SJSA1 (cell line): ENCODE measurements at places on chromosomes 2 and 18. TPM values are rescaled to one million over a fixed set of nuclear protein-coding genes. Genes with fewer than 3 reads are reported as not detected.

CPLX4 gene
- total RNA-seq, result not detected in 2 replicates

SLC25A52 gene
- total RNA-seq, result not detected in 2 replicates

UGT1A5 gene
- total RNA-seq, result not detected in 2 replicates

GALNT3 gene
- total RNA-seq, result 2.2 TPM in 1 of 2 replicates, not detected in the other

DNA sequence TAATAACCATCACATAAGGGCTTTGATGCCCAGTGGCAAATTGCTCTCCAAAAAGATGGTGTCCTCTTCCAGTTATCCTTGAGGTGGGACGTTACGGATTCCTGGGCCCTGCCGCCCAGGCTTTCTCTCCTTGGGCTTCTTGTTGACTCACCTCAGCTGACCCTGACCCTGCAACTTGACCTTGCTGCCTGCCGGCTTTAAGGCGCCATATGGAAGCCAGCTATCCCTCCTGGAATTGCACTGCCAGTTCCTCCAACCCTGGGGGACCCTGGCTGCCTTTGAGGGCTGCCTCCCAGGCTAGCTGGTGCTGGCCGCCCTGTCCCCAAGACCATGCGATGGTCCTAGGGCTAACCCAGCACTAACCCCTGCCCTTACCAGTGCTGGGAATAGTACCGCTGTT, 28.3 kb upstream of the B3GNT7 start:
- no peaks in the 10 kb centered on the region for H3K36me3 ChIP-seq
- no peak overlapping the region for H3K27ac ChIP-seq
- H3K27me3 ChIP-seq, result no peaks in the 10 kb centered on the region
- peaks cover 17% of the 10 kb centered on the region for H3K4me1 ChIP-seq
- DNase-seq, result no peak

DNA sequence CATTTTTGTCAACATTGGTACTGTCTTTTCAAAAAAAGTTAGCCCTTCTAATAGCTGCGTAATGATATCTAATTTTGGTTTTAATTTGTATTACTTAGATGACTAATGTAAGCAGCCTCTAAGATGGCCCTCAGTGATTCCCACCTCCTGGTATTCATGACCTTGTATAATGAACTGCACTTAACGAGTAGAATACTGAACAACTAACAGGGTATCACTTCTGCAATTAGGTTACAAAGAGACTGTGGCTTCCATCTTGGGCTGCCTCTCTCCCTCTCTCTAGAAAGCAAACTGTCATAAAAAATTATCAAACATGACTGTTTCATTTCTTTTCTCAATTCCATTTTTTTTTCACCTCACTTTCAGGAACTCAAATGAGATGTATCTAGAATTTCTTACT, 120.9 kb downstream of the RNF152 start:
- no peak overlapping the region for H3K27ac ChIP-seq
- no peaks in the 10 kb centered on the region for H3K4me1 ChIP-seq
- DNase-seq, result no peak
- no peaks in the 10 kb centered on the region for H3K27me3 ChIP-seq
- H3K36me3 ChIP-seq, result no peaks in the 10 kb centered on the region
- no peak overlapping the region for H3K4me3 ChIP-seq

GRCh38 chr2:70690846-70691245, 77.2 kb downstream of the ADD2 start:
- no peaks in the 10 kb centered on the region for H3K36me3 ChIP-seq
- no peak overlapping the region for H3K4me3 ChIP-seq
- no peak for DNase-seq
- no peaks in the 10 kb centered on the region for H3K27me3 ChIP-seq

GRCh38 chr18:67517444-67517765, 885 bp upstream of the DSEL start:
- peaks cover 7% of the 10 kb centered on the region for H3K4me1 ChIP-seq
- H3K27me3 ChIP-seq, result no peaks in the 10 kb centered on the region

DNA sequence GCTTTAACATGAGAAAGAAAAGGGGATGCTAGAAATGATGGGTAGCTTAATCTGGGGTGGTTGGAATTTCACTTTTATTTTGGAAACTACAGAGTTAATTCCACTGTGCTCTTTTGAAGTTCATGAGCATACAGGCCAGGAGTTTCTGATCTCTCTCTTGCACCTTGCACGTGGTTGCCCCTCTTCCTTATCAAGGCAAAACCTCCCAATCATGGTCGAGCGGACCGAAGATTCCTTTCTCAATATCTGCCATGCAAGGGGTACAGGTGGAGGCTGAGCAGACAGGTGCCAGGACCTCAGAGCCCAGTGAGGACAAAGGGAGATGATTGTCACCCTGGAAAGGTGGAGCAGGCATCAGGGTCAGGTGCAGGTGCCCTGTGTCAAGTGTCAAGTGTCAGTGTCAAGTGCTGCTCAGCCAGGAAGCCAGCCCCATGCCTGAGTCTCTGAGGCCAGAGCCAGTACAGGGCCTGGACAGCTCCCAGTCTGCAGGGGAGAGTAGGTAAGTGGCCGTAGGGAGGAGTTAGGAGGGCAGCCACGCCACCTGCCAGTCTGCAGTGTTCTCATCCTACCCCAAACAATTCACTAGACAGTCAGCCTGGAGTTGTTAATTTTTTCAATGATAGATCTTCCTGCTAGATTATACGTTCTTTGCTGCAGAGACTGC, 42.2 kb downstream of the LPIN1 start:
- no peaks in the 10 kb centered on the region for H3K27me3 ChIP-seq
- H3K27ac ChIP-seq, result no peak overlapping the region
- H3K4me1 ChIP-seq, result peaks cover 5% of the 10 kb centered on the region; the same call in 1 of the 2 replicates
- H3K36me3 ChIP-seq, result peaks cover 80% of the 10 kb centered on the region

- DNase-seq, result no peak
- no peak overlapping the region for H3K4me3 ChIP-seq
- no peaks in the 10 kb centered on the region for H3K27me3 ChIP-seq
- H3K36me3 ChIP-seq, result peaks cover 82% of the 10 kb centered on the region
- no peaks in the 10 kb centered on the region for H3K4me1 ChIP-seq
- H3K27ac ChIP-seq, result no peak overlapping the region
Measured at GRCh38 chr2:71370015-71370414, 38.4 kb downstream of the ZNF638 start.

GRCh38 chr2:113124181-113124961, 3.0 kb upstream of the IL1RN start:
- no peak overlapping the region for H3K27ac ChIP-seq
- DNase-seq, result no peak
- H3K27me3 ChIP-seq, result peaks cover 10% of the 10 kb centered on the region
- no peak overlapping the region for H3K4me3 ChIP-seq

GRCh38 chr2:157267476-157267875, 10.0 kb downstream of the GALNT5 start:
- no peak overlapping the region for H3K27ac ChIP-seq
- peaks cover 6% of the 10 kb centered on the region for H3K4me1 ChIP-seq
- H3K4me3 ChIP-seq, result no peak overlapping the region
- no peaks in the 10 kb centered on the region for H3K36me3 ChIP-seq
- DNase-seq, result no peak
- H3K27me3 ChIP-seq, result no peaks in the 10 kb centered on the region

DNA sequence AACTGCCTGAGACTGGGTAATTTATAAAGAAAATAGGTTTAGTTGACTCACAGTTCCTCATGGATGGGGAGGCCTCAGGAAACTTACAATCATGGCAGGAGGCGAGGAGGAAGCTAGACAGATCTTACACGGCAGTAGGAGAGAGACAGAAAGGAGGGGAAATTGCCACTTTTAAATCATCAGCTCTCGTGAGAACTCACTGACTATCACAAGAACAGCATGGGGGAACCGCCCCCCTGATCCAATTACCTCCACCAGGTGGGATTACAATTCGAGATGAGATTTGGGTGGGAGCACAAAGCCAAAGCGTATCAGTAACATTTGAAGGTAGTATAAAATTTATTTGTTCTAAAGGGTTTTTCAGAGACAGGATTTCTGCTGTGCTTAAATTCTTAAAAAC, 5.4 kb downstream of the GALM start:
- H3K27me3 ChIP-seq, result no peaks in the 10 kb centered on the region
- H3K27ac ChIP-seq, result no peak overlapping the region
- no peak for DNase-seq
- peaks cover 8% of the 10 kb centered on the region for H3K4me1 ChIP-seq
- no peak overlapping the region for H3K4me3 ChIP-seq

GRCh38 chr2:64982311-64982857, 6.8 kb upstream of the SLC1A4 start:
- no peak overlapping the region for H3K27ac ChIP-seq
- no peaks in the 10 kb centered on the region for H3K36me3 ChIP-seq
- no peaks in the 10 kb centered on the region for H3K27me3 ChIP-seq

- 0 out of 2 replicates have a peak, but pooled peaks cover 3% of the 10 kb centered on the region for H3K4me1 ChIP-seq
- no peak overlapping the region for H3K27ac ChIP-seq
- DNase-seq, result no peak
Measured at GRCh38 chr2:197296835-197297234, 13.7 kb downstream of the ANKRD44 start.

DNA sequence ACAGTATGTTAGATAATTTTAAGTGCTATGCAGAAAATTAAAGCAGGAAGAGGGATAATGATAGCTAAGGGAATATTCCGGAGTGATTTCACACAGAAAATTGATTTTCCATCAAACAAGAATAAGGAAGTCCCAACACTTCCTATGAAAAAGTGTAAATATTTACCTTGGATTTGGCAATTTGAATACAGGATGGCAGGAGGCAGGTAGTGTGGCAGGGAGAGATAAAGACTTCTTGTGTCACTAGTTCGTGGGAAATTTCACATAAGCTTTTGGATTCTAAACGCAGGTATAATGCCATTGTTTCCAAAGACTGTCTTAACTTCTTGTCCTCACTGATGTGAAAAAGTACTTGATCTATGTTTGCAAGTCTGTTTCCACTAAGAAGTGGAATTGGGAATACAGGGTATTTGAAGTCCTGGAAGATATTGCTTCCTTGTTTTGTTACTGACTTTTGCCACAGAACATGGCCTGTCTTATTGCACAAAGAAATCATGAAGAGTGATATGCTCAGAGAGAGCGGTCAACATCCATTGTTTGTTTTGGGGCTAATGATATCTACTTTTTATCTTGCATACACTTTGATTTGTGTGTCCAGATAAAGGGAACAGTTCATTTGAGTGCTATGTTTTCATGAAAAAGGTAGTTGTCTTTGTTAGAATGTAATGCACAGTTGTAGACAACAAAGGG, 1216.1 kb upstream of the FAM98A start:
- H3K36me3 ChIP-seq, result no peaks in the 10 kb centered on the region
- no peak overlapping the region for H3K4me3 ChIP-seq
- H3K27me3 ChIP-seq, result no peaks in the 10 kb centered on the region
- no peak overlapping the region for H3K27ac ChIP-seq
- DNase-seq, result no peak
- H3K4me1 ChIP-seq, result no peaks in the 10 kb centered on the region

GRCh38 chr2:5391362-5391761, 300.8 kb upstream of the SOX11 start:
- H3K36me3 ChIP-seq, result no peaks in the 10 kb centered on the region
- H3K27me3 ChIP-seq, result no peaks in the 10 kb centered on the region
- DNase-seq, result no peak
- H3K4me1 ChIP-seq, result no peaks in the 10 kb centered on the region
- no peak overlapping the region for H3K4me3 ChIP-seq
- no peak overlapping the region for H3K27ac ChIP-seq

DNA sequence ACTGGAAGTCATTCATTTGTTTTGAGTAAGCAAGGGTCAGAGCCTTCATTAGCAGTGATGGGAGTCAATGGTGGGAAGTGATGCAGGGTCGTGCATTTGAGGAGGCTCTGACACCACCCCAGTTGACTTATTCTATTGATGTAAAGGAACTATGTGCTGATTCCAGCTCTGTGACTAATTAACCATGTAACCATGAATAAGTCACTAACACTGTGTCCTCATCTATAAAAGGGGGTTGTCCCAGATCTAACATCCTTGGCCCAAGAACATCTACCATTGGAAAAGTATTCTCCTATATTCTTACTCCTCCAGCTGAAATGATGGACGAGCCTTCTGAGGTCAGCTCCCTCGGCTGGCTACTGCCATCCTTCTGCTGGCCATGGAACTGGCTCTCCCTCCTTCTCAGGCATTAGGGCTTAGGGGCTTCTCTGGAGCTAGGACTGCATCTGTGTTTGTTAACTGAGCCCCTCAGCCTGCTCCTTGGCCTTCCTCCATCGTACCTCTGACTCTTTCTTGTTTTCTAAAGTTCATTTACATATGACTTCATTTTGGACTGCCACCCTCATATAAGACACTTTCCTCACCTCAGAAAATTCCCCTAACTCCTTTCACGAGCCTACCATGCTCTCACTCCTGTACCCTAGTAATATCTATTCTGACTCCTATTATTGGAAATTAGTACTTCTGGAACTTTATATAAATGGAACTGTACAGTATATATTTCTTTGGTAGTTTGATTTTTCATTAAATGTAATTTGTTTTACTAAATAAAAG, 115.5 kb downstream of the KCTD1 start:
- DNase-seq, result no peak
- H3K27me3 ChIP-seq, result no peaks in the 10 kb centered on the region
- no peak overlapping the region for H3K27ac ChIP-seq
- peaks cover 9% of the 10 kb centered on the region for H3K4me1 ChIP-seq

DNA sequence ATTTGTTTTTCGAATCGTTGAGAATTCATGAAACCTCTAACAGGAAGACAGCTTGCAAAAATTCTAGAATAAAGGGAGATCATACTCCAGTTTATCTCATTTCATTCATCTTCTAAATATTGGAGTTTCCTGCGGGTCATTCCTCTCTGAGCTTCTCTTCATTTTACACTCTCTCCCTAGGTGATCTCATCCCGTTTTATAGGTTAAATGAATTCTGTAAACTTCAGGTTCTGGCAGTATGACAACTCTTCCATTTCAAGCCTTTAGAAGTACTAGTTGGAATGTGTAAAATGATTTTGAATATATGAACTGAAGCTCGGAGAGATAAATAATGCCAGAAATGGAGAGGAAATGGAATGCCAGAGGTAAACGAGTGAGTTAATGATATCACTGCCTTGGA, 312.4 kb downstream of the METTL4 start:
- DNase-seq, result no peak
- no peaks in the 10 kb centered on the region for H3K36me3 ChIP-seq
- H3K4me3 ChIP-seq, result no peak overlapping the region

DNA sequence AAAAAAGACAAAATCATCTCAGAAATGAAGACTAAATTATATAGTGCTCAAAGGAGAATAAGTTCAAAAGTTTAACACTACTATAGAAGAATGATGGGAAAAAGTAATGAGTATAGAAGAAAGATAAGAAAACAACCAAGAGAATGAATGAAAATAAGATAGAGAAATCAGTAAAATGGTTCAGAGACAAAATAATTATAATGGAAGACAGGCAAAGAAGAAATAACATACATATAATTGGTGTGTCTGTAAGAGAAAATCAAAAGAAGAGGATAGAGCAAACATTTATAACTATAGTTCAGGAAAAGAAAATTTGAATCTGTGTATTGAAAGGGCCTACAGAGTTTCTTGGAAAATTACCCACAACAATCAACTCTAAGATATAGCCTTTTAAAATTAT, 43.5 kb downstream of the DNAH6 start:
- no peak overlapping the region for H3K4me3 ChIP-seq
- H3K27me3 ChIP-seq, result no peaks in the 10 kb centered on the region
- no peak overlapping the region for H3K27ac ChIP-seq
- DNase-seq, result no peak
- H3K4me1 ChIP-seq, result 0 out of 2 replicates have a peak, but pooled peaks cover 3% of the 10 kb centered on the region

DNA sequence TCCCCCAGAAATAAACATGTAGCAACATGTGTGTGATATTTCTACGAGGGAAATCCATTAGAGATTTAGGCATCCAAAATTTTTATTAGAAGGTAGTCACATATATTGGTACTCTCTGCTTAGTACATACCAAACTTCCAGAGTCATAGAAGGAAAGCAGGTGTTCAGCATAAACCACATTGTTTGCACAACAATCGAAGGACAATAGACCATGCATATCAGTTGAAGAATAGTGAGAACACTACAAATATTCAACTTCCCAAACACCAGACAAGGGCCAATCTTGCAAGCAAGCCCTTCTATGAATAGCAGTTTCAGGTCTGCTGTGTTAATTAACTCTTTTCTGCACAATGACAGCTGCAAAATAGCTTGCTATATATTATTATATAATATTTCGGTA, 702.2 kb downstream of the ERBB4 start:
- H3K36me3 ChIP-seq, result no peaks in the 10 kb centered on the region
- H3K4me1 ChIP-seq, result no peaks in the 10 kb centered on the region
- DNase-seq, result no peak
- H3K27me3 ChIP-seq, result no peaks in the 10 kb centered on the region
- H3K4me3 ChIP-seq, result no peak overlapping the region
- H3K27ac ChIP-seq, result no peak overlapping the region
